ENCODE measurements at places on chromosomes 3 and 15. TPM values are rescaled to one million over a fixed set of nuclear protein-coding genes. Genes with fewer than 3 reads are reported as not detected.

GRCh38 chr15:33292717-33293307 lies 18.0 kb upstream of the RYR3 start:
- ATAC-seq = peak; percentile 87

Gene SKOR1
- 0.16 TPM for total RNA-seq

Gene SH2D7
- 1.1 TPM for total RNA-seq

Gene CYP1A2
- not detected for total RNA-seq

- no peak for ATAC-seq
These were observed 451.3 kb downstream of the EPHA3 start for GRCh38 chr3:89558711-89559110.

Gene CLPX
- 34.7 TPM for total RNA-seq

Gene NSMCE3
- 13.4 TPM for total RNA-seq

Gene MORC1
- not detected for total RNA-seq
